ENCODE measurements at places on chromosomes 6 and 20.

DNA sequence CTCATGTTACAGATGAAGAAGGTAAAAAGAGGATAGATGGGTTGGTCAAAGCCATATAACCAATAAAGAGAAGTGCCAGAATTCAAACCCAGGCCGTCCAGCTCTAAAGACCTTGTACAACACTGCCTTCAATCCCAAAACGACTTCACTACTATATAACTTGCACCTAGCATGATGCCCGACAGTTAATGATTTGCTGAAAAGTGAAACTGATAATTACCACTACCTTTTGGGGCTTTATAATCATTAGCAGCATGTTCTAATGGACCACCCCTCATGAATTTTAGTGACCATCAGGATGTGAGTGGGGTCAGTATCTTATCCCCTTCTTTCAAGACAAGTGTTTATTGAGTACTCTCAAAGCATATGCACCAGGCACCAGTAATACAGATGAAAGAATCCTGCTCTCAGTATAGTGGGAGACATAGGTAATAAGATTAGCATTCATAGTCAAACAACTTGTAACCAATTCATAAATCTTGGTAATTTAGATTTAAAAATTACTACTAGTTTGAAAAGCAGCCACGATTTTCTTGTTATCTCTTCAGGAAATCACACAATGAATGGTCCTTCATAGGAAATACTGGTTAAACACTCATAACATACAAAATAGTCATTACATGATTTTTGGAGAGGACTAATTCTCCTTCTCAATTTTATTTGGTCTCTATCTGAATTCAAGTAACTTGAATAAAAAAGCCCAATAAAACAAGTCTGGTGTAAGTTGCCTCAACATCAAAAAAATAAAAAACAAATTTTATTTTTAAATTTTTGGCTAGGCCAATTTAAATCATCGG is 98.0 kb downstream of the EPB41L2 start:
- peak; percentile 17 for DNase-seq

- no peak for DNase-seq
These were observed 4.3 kb upstream of the FUCA2 start for GRCh38 chr6:143515766-143516355.

DNA sequence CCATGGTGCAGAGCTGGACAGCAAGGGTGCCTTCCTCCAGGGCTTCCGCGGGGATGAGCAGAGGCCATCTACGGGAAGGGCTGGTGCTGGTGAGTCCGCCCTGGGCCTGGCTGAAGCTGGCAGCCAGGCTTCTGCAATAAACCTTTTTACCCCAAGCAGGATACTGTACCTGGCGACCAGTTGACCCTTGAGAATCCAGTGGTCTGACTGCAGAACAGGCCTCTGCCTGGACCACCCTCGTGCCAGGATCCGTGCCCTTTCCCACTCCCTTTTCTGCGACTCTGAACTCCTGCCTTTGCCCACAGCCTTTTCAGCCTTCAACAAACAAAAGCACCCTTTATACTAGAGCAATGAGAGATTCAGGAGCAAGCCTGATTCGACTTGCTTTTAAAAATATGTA is 18.9 kb downstream of the CDH26 start:
- DNase-seq, result no peak

GRCh38 chr6:7633361-7633760 is 43.4 kb downstream of the SNRNP48 start:
- DNase-seq, result no peak

DNA sequence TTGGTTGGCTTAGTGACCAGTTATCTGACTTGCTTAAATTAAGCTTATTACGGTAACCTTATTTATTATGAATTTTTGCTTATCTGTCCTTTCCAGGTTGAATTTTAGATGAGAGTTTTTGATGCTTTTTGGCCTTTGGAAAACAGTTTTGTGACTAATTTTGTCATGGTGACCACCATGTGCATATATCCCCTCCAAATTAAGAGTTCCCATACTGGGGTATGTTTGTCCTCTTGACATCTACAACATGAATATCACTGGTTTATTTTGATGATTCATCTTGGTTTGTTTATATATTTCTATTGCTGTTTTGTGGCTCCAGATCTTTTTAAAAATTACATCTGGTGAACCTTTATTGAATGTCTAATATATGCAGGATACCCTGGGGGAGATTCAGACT is 61.4 kb downstream of the PHF20 start:
- DNase-seq, result no peak

- no peak for DNase-seq
These were observed 101.2 kb upstream of the NT5E start for GRCh38 chr6:85348643-85349042.

DNA sequence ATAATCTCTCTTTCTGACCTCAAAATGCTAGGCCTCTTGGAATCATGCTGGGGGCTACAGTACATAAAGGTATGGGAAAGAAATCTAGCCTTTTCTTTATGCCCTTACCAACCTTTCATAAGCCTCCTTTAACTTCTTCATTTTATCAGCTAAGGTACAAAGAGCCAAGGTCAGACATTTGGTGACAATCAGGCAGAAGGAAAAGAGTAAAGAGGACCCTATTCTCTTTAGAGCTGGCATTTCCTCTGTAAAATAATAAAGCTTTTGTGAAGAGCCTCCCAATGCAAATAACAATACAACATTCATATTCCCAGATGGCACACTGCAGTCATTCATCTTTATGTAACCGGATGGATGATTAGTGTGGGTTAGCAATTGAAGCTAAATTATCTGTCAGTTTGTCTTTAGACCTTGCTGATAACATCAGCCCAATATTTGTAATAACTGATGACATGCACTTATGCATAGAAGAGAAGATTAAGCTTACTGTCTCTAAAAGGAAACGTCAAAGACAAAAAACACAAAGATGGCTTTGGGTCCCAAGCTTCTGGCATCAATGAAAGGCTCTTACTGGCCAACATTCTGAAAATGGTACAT is 163.1 kb downstream of the IBTK start:
- DNase-seq, result no peak

- no peak for DNase-seq
These were observed 67.5 kb downstream of the PHACTR3 start for GRCh38 chr20:59671661-59672471.

GRCh38 chr6:151029970-151030369 is 164.5 kb downstream of the MTHFD1L start:
- DNase-seq, result no peak

DNA sequence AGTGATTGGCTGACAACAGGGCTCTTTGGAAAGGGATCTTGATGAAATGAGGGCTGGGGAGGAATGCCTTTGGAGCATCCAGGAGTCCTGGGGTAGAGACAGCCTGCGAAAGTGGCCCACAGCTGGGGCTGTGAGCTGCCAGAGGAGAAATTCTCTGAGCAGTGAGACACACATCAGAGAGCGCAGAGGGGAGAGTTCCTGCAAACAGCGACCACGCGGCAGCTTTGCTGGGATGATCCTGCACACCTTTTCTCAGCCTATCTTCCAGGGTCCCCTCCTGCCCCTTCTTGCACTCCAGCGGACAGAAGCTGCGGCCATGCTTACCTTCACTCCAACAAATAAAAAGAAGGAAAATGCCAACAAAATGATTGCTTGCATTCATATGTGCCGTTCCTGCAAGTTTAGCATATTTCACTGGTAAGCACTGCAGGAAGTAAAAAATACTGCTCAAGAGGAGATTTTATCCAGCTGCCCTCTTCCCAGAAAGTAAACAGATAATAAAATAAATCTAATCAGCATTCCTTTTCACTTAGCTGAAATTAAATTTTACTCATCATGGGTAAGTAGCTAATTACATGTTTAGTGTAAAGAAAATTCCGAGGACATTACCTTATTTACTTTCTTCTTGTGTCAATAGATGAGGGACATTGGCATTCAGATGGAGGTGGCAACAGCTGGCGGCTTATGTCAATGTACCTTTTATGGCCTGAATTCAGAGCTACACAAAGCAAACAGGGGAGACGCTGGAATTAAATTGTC is 339.9 kb upstream of the ARID1B start:
- no peak for DNase-seq

DNA sequence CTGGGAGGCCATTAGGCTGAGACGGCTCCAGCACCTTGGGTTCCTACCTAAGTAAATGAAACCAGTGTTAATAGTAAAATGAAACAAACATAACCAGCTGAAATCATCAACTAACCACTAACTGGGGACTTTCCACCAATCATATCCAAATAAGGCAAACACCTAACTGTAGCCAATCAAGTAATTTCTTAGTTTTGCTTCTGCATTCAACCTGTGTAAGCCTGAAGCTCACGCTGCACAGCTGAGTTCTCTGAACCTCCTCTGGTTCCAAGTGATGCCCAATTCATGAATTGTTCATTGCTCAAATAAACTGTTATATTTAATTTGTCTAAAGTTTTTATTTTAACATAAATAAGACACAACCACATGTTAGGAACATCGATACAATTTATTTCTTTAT is 22.5 kb downstream of the KLHL32 start:
- peak; percentile 53 for DNase-seq

DNA sequence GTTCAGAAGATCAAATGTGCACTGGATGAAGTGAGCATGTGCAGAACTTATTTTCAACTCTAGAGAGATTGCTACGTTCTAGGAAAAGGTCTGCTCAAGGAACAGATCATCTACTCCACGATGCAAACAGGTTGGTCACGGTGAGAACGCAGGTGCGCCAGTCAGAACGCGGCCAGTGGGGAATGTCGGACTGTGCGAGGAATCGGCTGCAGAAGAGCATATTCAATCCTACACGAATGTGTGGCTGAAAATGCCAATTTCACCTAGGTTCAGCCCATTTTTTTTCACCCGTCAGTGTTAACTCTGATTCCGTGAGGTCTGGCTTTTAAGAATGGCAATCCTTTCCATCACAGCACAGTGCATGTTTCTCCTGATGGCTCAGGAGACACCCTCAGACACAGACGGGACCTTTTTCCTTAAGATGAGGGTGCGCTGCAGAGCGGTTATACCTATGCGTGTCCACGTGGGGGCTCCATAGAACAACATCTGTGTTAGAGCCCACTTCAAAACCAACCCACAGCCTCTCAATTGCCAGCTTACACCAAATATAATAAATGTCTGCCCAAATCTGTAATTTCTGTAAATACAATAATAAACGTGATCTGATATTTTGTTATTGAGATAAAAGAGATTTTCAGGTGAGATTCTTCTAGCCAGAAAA is 250.4 kb downstream of the FOXA2 start:
- peak; percentile 49 for DNase-seq
